CD4-positive, alpha-beta T cell treated with Interleukin-12 subunit alpha and Interleukin-12 subunit beta, for 1 hour (primary cell): ENCODE measurements at places on chromosomes 5 and 9.

DNA sequence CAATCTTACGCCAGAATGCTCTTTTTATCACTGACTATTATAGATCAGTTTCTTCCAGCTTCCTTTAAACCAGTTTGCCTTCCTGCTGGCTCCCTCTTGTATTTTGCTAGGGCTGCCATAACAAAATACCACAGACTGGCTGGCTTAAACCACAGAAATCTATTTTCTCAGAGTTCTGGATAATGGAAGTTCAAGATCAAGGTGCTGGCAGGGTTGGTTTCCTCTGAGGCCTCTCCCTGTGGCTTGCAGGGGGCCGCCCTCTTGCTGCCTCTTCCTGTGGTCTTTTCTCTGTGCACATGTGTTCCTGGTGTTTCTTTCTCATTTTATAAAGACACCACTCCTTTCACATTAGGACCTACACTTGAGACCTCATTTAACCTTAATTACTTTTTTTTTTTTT is 6.8 kb upstream of the FXN start:
- DNase-seq = peak; percentile 51

DNA sequence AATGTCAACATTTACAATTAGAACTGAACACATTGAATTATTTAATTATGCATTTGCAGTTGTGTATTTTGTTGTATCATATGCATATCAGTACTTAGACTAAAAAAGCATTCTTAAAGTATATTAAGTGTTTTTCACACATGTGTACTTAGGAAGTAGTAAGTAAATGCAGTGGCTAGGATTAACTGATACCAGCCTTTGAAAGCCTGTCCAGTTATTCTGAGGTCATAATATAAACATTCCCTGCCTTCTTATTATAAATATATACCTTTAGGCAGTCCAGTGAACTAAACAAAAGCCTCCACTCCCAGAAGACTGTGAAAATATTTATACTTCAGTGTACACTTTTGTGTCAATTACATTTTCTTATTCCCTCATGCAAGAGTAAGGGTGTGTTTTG is 83.8 kb downstream of the TLE4 start:
- no peak for DNase-seq

DNA sequence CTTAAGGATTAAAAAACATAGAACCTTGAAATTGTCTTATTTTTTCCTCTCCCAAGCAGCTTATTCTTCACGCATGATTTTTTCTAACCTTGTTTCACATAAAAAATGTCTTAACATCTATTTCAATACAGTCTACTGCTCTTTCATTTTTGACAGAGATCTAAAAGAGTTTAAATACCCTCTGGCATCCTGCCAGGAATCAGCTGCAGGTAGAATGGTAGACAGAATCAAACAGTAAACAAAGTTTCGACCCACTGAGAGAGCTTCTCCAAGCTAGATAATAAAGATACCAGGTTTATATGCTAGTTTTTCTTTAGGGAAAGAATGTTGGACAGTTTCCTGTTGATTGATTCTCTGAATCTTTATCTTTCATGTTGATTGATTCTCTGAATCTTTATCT is 555.8 kb upstream of the CDH9 start:
- DNase-seq = no peak

- no peak for DNase-seq
Observed at GRCh38 chr9:112198646-112199045, 23.5 kb upstream of the SUSD1 start.

DNA sequence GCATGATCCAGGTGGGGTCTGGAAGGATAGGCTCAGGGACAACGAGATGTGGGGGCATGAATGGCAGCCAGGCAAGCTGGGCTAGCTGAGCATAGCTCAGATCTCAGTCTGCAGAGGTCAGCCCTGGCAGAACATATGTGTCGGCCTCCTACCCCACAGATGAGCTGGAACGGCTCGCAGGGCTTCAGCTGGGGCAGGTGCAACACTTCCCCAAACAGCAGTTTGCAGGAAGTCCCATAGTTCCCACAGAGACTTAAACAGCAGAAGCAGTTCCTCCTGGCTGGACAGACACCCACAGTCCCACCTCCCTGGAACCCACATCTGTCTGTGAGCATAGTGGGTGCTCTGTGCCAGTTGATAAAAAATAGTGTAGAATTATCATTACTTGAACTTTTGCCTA is 404.6 kb downstream of the GADD45G start:
- no peak for DNase-seq

DNA sequence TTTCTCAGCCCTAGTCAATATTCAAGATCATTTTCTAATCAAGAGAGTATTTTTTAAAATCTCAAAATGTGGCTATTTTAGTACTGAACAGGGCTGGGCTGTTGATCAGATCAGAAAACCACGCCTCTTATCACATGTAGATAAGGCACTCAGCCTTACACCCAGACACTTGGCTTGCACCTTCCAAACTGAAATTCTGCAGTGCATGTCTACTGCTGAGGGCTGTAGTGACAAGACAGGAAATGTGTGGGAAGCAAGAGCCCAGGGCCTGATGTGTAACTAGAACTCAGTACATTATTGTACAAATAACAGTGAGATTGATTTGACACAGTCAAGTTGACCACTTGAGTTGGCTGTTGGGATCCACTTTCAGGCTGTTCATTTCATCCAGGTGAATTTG is 48.6 kb downstream of the UBE2QL1 start:
- no peak for DNase-seq
